ENCODE measurements at places on chromosomes 5 and 9.

GRCh38 chr5:41413074-41413473 is 97.3 kb downstream of the PLCXD3 start:
- no peak for DNase-seq

- DNase-seq: no peak
Observed at GRCh38 chr5:78893940-78894677, 91.0 kb downstream of the ARSB start.

DNA sequence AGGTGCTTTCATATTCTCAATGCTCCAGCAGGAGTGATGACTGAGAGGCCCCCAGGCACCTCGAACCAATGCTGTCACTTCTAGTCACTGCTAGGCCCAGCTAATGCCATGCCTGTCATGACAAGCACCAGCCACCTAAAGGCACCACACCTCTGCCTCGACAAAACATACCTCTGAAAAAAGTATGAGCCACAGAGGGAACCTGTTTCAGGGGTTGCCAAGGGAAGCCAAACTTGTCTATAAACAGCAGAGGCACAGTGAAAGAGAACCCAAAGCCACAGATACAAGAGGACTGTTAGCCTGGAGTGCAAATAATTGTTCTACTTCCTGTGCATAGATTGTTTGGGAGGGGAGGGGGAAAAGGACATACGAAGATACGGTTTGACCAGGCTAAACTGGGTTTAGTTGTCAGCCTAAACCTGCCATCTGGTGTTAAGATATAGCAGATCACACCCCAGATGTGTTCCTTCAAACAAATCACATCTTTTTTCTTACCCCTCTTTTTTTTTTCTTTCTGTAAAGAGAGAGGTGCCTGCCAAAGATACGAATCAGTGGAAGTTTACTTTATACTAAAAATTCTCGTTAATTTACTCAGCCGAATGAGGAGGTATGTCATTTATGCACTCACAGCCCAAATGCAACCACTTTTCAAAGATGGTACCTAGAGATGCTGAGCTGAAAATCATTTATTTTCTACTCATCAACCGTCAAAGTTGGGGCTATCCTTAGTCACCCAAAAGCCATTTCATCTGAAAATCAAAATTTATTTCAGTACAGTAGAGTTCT is 45.7 kb downstream of the BNC2 start:
- no peak for DNase-seq

DNA sequence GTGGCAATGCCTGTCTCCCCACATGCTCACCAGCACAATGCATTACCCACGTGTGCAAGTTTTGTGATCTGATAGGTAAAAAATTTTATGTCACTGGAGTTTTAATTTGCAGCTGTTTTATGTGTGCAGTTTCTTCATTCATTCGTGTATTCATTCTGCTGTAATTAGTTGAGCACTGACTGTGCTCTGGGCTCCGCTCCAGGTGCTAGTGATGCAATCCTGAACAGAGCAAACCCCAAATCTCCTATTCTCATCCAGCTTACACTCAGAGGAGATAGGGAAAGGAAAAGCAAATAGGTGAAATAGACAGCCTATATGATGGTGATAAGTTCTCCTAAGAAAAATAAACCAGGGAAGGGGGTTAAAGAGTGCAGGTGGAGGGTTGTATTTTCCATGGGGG is 148.4 kb downstream of the TENT4A start:
- DNase-seq: no peak

GRCh38 chr5:43592363-43592762 is 10.6 kb upstream of the NNT start:
- DNase-seq: no peak

DNA sequence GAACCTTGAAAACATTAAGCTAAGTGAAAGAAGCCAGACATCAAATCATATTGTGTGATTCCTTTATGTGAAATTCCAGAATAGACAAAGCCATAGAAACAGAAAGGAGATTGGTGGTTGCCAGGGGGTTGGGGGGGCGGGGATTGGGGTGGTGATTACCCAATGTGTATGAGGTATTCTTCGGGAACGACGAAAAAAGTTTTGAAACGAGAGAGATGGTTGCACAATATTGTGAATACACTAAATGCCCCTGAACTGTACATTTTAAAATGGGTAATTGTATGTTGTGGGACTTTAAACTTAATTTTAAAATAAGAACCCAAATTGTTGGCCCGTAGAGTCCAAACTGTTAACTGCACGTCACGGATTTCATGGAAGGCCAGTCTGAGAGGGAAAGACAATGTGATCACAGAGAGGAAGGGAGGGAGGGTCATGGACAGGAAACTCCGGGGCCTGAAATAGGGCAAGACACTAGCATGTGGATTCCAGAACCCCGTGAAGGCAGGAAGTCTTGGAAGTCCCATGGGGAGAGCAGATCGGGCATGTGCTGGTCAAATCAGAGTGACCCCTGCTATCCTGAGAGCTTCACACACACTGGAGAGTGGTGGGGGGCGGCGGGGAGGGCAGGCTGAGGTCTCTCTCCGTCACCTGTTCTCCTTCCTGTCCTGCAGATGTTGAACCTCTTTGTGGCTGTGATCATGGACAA is 218.4 kb downstream of the CACNA1B start:
- no peak for DNase-seq

DNA sequence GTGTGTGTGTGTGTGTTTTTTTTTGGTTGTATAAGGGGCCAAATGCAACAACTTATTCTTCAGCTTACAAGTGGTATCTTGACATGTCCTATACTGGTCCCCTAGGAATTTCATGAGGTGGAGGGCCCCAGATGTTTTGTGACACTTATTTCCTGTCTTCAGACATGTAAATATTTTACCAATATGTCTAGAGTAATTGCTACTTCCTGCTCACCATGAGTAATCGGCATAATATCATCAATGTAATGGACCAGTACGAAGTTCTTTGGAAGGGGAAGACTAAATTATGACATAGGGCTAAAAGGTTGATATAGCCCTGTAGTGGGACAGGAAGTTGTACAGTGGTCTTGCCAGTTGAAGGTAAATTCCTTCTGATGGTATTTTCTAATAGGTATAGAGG is 3.7 kb upstream of the OTULIN start:
- no peak for DNase-seq

DNA sequence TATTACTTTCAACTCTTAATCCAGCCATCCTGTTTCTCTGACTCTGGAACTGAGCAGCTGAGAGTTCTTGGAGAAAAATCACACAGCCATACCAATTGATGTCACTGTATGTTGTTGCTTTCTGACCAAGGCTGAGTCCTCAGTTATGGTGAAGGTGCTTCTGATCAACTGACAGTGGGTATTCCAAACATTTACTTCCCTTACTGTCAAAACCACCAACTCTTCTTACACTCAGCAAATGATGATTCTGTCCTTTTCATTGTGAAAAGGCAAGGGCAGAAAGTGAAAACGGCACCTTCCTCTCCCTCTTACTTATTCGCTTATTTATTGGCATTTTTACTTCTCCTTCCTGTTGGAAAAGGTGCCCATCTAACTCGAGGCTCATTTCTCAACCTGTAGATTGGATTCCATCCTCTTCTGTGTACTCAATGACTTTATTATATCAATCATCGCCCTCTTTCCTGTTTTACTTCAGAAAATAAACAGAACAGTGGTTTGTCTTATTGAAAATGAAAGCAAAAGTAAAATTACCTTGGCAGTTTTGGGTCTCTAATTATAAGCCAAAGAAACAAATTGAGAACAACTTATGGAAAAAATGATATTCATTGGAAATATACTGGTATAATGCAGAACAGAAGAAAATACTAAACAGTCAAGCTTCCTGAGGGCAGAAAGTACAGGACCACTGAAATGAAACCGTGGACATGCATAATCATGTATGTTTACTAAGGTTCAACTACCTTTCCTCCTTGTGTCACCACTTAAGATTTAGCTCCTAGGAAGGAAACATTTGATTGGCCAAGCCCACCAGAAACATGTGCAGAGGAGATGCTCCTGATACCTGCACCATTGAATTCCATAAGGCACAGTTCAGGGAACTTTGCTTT is 104.5 kb upstream of the CHD1 start:
- DNase-seq: no peak

DNA sequence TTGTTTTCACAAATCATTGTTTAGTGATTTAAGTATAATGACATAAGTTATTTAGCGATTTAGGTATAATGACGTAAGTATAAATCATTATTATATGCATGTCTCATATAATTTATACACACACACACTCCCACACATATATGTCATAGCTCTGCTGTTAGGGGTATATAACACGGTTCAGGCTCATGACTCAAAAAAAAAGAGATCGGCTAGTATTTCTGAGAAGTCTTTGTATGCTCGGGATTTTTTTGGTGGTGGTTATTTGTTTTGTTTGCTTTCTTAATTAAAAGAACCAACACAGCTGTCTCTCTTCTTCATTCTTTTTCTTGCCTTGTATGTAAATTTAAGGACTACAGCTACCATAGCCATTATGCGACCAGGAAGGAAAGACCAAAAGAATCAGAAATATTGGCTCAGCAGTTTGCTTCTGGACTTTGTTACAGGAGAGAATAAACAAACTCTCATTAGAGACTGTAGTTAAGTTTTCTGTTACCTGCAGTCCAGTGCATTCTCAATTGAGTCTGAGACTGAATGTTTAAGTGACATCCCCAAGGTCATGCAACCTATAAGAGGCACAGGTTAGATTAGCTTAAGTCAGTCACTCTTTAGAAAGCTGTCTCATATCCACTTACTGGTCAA is 83.2 kb upstream of the NREP start:
- no peak for DNase-seq

GRCh38 chr9:82532504-82533180 is 530.3 kb downstream of the RASEF start:
- no peak for DNase-seq

- DNase-seq: no peak
Observed at GRCh38 chr9:37639109-37639762, 11.5 kb upstream of the FRMPD1 start.

GRCh38 chr9:39587844-39588499 is 232.5 kb downstream of the SPATA31A1 start:
- DNase-seq: no peak

- no peak for DNase-seq
Observed at GRCh38 chr9:73138516-73138915, 13.1 kb upstream of the ANXA1 start.

- DNase-seq: no peak
Observed at GRCh38 chr5:38285226-38285625, 26.9 kb downstream of the EGFLAM start.

- DNase-seq: no peak
Observed at GRCh38 chr5:129689045-129689444, 58.8 kb upstream of the MINAR2 start.

GRCh38 chr5:180633283-180634177 is 15.9 kb downstream of the FLT4 start:
- DNase-seq: no peak

GRCh38 chr9:80561526-80561925 is 989.8 kb downstream of the TLE4 start:
- DNase-seq: no peak

- DNase-seq: no peak
Observed at GRCh38 chr9:33782395-33783152, 12.8 kb upstream of the PRSS3 start.

GRCh38 chr5:179382486-179382885 is 37.2 kb upstream of the ADAMTS2 start:
- DNase-seq: no peak

DNA sequence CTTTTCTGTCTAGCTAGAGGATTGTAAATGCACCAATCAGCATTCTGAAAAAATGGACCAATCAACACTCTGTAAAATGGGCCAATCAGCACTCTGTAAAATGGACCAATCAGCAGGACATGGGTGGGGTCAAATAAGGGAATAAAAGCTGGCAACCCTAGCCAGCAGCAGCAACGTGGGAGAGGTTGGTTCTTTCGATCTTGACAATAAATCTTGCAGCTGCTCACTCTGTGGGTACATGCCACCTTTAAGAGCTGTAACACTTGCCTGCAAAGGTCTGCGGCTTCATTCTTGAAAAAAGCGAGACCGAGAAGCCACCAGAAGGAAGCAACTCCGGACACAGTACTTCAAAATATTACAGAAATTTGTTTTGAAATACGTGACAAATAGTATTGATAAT is 424.6 kb upstream of the CDH9 start:
- no peak for DNase-seq

- no peak for DNase-seq
Observed at GRCh38 chr5:1637639-1638481, 114.1 kb upstream of the LPCAT1 start.

- no peak for DNase-seq
Observed at GRCh38 chr9:133777068-133777791, 39.1 kb upstream of the SARDH start.

DNA sequence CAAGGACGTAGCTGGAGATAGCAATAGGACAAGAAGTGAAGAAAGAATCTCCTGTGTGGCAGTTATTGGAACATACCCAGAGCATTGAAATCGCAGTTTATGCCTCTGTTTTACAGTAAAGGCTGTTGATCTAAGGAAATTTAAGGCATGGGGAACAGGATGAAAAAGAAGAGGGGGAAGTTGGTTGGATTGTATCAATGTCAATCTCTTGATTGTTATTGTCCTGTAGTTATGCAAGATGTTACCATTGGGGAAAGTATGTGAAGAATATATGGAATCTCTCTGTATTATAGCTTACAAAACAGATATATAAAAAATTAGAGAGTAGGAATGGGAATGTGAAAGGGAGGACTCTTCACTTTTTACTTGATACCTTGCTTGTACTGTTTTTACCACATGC is 195.6 kb upstream of the NREP start:
- DNase-seq: no peak

DNA sequence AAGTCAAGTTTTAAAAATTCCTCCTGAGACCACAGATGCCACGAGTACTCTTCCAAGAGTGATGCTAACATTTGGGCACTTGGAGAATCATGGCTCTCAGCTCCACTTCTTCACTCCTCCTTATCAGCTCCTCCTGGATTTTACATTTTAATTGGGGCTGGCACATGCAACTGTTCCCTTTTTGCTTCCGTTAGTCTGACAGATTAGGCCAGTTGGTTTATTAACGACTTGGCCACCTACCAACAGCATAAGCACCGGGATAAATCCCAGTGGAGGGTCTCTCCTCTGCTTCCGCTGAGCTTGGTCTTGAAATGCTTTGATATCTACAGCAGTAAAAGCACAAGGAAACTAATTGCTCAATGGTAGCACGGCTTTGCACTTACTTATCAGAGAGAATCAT is 134.6 kb upstream of the RASEF start:
- no peak for DNase-seq

- DNase-seq: no peak
Observed at GRCh38 chr5:163563112-163563511, 57.7 kb downstream of the MAT2B start.

GRCh38 chr5:67042176-67043003 is 154.2 kb downstream of the CD180 start:
- no peak for DNase-seq

DNA sequence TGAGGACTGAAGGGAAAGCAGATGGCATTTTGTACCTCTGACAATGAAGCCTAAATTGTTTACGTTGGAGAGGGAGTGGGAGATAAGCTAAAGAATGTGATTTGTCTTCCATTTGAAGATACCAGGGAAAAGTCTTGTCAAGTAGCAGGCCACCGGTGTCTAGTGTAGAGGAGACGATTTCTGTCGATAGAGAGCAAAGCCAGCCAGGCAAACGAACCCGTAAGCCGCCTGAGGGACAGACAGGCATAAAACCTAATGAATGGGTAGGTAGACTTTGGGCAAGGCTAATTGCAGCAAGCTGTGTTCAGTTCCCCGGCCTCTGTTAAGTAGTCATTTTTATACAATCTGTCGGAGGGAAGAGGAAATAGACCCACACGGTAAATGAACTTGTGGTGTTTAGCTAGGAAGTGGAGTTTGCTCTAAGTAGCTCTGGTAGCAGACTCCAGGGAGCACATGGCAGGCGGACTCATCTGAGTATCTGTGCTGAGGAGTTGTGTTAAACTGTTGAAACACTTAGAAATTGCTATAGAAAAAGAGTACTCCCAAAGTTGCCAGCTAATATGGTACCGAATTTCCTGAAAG is 28.8 kb downstream of the SMARCA2 start:
- no peak for DNase-seq
